ENCODE measurements at places on chromosomes 3 and 15. TPM values are rescaled to one million over a fixed set of nuclear protein-coding genes. Genes with fewer than 3 reads are reported as not detected.

CAV3 gene
- total RNA-seq = 0.07 TPM

GPR171 gene
- not detected for total RNA-seq

TJP1 gene
- 98.1 TPM for total RNA-seq

HYAL1 gene
- 0.43 TPM for total RNA-seq

HCN4 gene
- total RNA-seq = 0.31 TPM

TMCC1 gene
- total RNA-seq = 11.0 TPM

MRAS gene
- 8.8 TPM for total RNA-seq

FGF7 gene
- not detected for total RNA-seq

MRPS22 gene
- total RNA-seq = 44.8 TPM

SLC2A2 gene
- not detected for total RNA-seq

NANOGP8 gene
- not detected for total RNA-seq

LPP gene
- 12.0 TPM for total RNA-seq

MRPS25 gene
- total RNA-seq = 56.9 TPM

RHOV gene
- 4.8 TPM for total RNA-seq

MED12L gene
- 0.45 TPM for total RNA-seq

RNU6-1 gene
- not detected for total RNA-seq

CCDC80 gene
- total RNA-seq = 54.2 TPM

NR2E3 gene
- total RNA-seq = 0.31 TPM

GOLGA8F gene
- not detected for total RNA-seq

CAMKV gene
- total RNA-seq = 0.35 TPM

UBR1 gene
- 4.1 TPM for total RNA-seq

TUSC2 gene
- total RNA-seq = 23.4 TPM

BOC gene
- 5.3 TPM for total RNA-seq

SRP14 gene
- total RNA-seq = 209 TPM

FGF12 gene
- 0.39 TPM for total RNA-seq

LRTM1 gene
- total RNA-seq = not detected

CCDC14 gene
- 20.5 TPM for total RNA-seq

KNG1 gene
- total RNA-seq = not detected

KLHL40 gene
- not detected for total RNA-seq

IL12A gene
- total RNA-seq = 1.5 TPM

CELF6 gene
- total RNA-seq = 0.12 TPM

TM4SF18 gene
- 32.0 TPM for total RNA-seq

TSEN2 gene
- 18.0 TPM for total RNA-seq

SEMA3G gene
- 0.16 TPM for total RNA-seq
